ENCODE measurements at places on chromosomes 2 and 18.

DNA sequence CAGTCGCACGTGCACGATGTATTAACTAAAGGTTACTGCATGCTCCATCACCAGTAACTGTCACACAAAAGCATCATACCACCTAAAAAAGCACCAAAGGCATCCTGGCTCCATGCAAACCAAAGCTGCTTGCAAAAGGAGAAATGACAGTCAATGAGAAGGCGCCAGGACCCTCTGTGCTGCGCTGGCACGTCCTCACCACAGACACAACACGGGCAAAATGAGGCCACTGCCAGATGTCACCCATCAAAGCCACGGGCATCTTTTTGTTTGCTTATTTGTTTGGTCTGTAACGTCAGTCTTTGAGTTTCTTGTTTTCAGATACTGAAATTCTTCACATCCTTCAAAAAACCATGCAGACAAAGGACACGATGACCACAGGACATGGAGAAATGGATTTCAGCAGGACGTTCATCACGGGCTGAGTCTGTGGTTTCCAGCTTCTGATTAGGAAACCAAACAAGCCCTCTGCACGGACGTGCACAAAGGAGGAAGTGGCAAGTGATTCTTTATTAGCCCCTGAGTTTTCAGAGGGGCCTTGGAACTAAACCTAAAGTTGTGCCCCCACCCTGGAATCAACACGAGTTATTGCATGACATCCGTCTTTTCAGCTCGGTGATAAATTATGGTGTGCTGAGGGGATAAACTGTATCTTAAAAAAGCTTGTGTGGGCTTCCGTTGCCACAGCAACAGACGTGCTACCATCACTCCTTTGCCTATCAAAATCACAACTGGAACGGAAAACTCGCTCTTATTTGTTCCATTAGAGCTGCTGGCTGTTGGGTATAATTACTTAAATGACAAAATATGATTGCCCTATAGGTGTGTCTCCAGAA is 181.8 kb downstream of the EIPR1 start:
- DNase-seq = no peak

DNA sequence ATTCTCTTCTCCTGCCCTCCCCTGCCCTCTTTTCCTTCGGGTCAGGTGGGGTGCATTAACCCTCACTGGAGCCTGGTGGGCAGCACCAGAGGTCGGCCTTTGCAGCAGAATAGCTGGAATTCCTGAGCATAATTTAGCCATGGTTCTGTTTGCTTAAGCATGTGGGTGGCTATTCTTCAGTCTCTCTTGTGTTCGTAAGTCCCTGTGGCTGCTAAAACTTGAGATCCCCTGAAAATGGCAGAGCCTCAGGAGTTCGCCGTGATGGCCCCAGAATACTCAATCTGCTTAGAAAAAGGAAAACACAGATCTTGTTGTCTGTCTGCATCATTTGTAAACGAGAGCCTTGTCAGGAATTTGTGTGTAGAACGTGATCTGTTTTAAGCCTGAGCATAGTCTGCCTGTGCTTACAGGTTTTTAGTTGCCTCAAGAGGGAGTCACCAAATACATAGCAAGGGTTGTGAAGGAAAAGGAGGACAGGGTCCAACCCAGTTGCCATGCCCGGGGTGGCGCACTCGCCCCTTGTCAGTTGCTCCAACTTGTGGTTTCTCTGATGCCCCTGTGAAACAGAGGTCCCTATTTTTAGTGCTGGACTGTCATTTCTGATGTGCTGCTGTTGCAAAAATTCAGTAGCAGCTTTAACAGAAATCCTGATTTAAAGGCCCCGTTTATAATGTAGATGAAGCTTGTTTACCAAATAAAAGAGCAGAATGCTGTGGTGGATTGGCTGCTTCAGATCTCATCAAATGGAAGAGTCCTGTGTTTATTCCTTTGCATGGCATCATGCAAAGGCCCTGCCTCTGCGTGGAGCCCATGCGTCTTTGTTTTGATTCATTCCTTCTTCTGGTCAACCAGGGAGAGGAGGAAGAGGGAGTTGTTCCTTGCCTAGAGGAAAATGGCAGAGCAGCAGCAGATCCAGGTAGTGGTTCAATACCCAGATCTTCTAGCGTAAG is 74.8 kb downstream of the WDSUB1 start:
- DNase-seq = no peak

- no peak for DNase-seq
Observed at GRCh38 chr2:1856475-1856874, 112.2 kb upstream of the PXDN start.

GRCh38 chr18:76405280-76405679 is 89.8 kb downstream of the ZNF516 start:
- no peak for DNase-seq

DNA sequence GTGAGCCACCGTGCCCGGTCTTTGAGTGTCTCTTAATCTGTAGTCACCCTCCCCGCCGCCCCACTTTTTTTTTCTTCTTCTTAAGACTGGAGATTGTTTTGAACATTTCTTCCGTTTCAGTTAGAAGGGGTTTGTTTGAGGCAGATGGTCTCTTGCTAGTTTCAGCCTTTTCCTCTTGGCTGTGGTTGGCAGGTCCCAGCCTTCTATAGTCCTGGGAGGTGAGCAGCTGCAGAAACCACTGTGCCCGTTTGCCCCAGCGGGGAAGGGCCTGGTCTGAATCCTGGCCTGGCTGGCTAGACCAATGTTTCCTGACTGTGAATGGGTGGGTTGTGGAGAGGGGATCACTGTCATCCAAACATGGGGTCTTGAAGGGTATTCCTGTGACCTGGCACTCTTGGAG is 30.1 kb upstream of the MCFD2 start:
- DNase-seq = no peak

GRCh38 chr2:223043164-223043941 is 8.6 kb upstream of the KCNE4 start:
- no peak for DNase-seq

DNA sequence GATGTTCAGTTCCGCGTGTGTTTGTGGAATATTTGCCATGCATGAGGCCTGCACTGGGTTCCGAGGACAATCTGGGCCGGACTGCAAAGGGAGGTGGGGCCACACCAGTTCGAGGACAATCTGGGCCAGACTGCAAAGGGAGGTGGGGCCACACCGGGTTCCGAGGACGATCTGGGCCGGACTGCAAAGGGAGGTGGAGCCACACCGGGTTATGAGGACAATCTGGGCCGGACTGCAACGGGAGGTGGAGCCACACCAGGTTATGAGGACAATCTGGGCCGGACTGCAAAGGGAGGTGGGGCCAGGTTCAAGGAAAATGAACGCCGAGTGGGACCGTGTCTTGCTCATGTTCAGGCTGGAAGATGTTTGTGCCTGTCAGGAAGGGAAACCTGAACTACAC is 97.8 kb upstream of the HDAC4 start:
- DNase-seq = no peak

GRCh38 chr2:119198240-119198840 is 25.3 kb upstream of the STEAP3 start:
- no peak for DNase-seq

- no peak for DNase-seq
Observed at GRCh38 chr2:49286726-49287125, 132.4 kb upstream of the FSHR start.

DNA sequence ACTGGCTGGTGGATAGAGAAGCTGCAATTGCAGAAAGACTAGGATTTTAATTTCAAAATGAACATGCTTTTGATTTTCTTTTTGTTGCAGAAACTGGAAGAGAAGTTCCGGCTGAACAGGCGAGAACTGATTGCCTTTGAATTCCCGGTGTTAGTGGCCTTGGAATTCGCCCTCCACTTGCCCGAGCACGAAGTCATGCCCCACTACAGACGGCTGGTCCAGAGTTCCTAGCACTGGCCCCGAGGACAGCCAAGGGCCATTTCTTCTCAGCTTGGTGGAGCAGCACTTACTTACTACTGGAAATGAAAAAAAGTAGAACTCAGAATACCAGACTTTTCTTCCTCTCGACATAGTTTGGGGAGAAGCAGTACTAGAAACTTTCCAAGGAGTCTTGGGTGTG is 121.9 kb downstream of the CABLES1 start:
- DNase-seq = no peak

GRCh38 chr2:230878599-230879188 is 14.0 kb downstream of the ITM2C start:
- DNase-seq = no peak

DNA sequence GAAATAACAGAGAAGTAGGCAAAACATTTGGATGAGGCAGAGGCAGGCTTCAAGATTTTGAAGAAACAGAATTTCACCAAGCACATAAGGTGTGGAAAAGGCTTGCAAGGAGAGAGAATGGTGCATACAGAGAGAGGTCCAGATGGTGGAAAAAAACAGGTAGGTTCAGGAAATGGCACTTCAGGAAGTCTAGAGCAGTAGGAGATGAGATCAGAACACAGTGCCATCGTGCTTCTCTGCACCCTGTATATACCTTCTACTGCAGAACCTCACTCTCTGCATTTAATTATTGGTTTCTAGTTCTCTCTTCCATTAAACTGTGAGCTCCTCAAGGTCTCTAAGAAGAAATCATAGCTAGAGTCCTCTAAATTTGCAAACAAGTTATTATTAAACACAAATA is 2.4 kb downstream of the PAIP2B start:
- DNase-seq = no peak

DNA sequence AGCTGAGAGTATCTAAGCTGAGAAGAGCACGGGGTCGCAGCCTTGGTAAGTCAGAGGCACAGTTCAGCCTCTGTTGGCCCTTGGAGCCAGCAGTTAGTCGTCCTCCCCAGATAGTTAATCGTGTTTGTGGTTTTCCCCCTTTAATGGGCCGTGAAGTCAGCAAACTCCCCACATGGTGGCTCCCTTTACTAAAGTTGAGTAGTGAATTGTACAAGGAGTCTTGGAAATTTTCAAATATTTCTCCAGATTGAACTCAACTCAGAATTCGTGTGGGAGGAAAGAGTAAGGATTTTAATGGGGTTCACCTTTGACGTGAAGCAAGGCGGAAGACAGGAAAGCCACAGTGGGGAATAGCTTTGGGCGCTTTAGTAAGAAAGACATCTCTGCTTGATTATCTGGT is 2.4 kb upstream of the ADCYAP1 start:
- no peak for DNase-seq

DNA sequence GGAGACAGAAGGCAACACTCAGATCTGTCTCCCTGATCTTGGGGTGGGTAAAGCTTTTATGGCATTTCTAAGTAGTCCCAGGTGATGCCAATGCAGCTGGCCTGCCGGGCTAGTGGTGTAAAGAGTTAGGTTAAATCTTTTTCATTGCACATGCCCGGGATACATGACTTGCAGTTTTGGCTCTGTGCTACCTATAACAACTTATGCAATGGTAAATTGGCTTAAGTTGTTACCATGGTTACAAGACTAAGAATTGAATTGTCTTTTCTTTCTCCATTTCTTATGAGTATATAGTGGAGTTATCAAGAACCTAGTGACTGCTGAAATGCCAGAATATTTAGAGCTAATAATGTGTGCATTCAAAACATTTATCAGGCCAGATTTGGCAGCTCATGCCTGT is 5.3 kb upstream of the FAM110C start:
- no peak for DNase-seq

DNA sequence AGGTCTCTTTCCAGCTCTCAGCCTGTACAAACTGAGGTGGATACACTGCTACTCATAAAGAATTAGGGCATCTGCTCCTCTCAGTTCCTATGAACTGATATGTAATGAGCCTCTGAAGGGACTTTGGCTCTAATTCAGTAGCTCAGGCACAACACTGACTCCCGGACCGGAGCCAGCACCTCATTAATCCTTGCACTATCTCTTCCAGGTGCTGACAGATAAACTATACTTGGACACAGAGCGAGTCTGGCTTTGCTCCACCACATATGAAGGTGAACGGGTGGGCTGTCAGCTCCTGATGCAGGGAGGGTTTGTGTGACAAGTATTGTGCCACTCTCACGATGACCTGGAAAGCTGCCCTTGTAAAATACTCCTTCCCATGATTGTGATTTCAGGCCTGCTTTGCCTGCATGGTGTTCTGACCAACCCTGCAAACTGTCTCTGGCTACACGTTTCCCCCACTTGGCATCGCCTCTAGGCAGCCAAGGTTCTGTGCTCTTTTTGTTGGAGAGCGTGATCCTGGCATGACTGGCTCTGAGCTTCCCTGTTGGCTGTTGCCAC is 111.6 kb upstream of the LMAN1 start:
- no peak for DNase-seq

Data from fibroblast of gingiva (primary cell).